Cortex of kidney (tissue), 1 donor: ENCODE measurements at places on chromosomes 3 and 15.

GRCh38 chr3:69441040-69441439 lies 55.2 kb upstream of the FRMD4B start:
- DNase-seq, result no peak

- no peak for DNase-seq
Measured at GRCh38 chr3:127970966-127971592, 56.0 kb downstream of the KBTBD12 start.

DNA sequence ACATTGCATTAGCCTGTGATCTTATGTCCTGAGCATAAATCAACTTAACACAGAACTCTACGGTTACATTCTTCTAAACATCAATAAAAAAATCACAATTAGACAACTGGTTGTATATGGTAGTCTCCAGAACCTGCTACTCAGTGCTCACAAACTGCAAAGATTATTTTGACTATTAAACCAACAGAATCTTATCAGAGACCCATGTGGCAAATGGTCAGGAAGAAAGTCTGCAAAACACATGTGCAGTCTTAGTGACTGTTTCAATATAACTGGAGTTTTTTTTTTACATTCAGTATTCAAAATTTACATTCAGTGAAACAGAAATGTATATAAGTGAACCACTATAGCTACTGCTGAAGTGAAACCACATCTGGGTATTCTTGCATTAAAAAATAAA lies 27.3 kb upstream of the PYGO1 start:
- DNase-seq, result no peak

DNA sequence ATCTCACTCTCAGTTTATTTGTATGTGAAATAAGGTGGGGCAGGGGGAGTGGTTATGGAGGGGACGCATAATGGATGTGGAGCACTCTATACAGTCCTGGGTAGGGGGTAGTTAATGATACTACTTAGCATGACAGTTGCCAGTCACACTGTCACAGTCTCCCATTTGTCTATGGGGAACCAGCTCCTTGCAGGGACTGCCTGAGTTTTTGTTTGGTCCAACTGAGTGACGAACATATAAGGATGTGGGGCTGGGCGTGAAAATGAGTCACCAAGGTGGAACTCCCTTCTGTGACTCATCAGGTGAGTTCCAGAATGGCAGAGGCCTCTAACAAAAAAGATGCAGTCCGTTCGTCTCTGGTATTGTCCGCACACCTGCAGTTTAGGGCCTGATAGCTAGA lies 235.3 kb upstream of the ST8SIA2 start:
- no peak for DNase-seq

- no peak for DNase-seq
Measured at GRCh38 chr15:64223882-64224281, 61.1 kb upstream of the PPIB start.

DNA sequence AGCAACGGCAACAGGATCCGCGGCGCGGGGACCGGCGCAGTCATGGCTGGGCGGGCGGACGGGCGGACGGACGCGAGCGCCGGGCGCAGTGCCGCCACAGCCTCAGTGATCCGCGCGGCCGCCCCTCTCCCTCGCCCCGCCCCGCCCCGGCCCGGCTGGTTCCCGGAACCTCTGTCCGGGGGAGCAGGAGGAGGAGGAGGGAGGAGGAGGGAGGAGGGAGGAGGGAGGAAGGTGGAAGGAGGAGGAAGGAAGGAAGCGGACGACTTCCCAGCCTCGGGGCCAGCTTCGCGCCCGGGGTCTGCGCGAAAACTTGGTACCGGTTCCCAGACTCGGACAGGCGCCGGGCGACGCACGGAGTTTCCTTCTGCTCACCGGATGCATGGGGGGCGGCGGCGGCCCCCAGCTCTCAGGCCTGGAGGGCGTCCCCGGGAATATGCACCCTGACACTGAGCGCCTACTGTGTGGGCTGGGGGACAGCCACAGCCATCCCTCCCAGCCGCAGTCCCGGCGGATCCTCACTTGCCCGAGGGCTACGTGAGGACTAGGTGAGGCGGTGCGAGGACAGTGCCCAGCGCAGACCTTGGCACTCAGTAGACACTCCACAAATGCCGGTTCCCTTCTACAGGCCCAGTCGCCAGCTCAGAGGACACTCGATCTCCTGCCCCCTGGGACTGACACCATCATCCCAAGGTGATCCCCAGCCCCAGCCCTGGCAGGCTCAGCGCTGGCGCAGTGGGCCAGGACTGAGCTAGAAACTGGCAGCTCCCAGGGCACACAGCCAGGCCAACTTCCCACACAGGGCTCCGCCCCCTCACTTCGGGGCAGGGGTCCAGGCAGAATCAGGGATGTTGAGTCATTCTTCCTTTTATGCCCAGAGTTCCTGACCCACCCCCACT lies at the start of gene SHISA5:
Gene SHISA5 (minus strand): TSS at position 124 of the 896 bp plus-strand sequence. CDS start 80 bp downstream, at position 44.
- no peak for DNase-seq

- DNase-seq, result no peak
Measured at GRCh38 chr3:81302045-81302444, 459.4 kb downstream of the GBE1 start.

GRCh38 chr15:63276342-63277037 lies 915 bp upstream of the APH1B start:
- DNase-seq, result no peak

DNA sequence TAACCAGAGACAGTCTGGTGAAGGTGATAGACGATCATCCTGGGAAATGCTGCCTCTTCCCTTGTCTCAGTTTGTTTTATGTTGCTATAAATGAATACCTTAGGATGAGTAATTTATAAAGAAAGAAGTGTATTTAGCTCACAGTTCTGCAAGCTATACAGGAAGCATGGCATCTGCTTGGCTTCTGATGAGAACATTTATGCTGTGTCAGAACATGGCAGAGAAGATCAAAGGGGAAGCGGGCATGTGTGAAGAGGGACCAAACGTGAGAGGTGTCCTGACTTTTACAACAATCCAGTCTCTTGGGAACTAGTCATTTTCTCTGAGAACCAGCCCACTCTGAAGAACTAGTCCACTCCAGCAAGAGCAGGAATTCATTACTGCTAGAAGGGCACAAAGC lies 9.6 kb downstream of the CMC1 start:
- DNase-seq, result no peak
